Suppressor macrophage treated with lipopolysaccharide for 4 hours (primary cell): ENCODE measurements at places on chromosomes 11 and 22.

- DNase-seq, result no peak
Observed at GRCh38 chr11:1864231-1864630, 11.3 kb downstream of the LSP1 start.

DNA sequence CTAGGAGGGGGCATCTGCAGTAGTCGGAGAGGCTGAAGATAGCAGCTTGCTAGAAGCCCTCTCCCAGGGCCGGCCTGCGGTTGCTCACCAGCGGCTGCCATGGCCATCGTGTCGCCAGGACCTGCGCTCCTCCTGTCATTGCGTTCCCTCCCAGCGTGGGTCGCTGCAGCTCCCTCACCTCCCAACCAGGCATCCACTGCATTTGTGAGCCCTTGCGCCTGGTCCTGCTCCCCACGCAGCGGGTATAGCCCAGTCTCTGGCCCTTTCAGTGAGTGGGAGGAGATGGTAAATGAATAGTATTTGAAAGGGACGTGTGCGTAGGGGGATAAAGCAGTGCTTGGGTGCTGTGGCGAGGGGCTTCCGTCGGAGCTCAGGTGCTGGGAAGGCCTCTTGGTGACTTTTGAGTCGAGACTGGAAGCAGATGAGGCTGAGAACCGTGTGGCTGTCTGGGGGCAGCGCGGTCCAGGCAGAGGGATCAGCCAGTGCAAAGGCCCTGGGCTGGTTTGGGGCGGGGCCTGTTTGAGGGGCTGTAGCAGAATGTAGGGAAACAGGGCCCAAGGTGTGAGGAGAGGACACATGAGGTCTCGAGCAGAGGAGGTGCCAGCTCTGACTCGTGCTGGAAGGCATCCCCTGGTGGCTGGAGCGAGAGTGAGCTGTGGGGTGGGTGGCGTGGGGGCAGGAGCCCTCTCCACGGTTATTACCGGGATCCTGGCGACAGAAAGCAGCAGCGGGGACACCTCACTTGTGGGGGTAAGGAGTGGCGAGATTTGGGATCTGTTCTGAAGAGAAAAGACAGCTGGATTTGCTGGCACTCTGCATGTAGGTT is 39.3 kb downstream of the LRP5 start:
- no peak for DNase-seq

- DNase-seq, result no peak
Observed at GRCh38 chr11:64892838-64893193, 14.4 kb upstream of the EHD1 start.

DNA sequence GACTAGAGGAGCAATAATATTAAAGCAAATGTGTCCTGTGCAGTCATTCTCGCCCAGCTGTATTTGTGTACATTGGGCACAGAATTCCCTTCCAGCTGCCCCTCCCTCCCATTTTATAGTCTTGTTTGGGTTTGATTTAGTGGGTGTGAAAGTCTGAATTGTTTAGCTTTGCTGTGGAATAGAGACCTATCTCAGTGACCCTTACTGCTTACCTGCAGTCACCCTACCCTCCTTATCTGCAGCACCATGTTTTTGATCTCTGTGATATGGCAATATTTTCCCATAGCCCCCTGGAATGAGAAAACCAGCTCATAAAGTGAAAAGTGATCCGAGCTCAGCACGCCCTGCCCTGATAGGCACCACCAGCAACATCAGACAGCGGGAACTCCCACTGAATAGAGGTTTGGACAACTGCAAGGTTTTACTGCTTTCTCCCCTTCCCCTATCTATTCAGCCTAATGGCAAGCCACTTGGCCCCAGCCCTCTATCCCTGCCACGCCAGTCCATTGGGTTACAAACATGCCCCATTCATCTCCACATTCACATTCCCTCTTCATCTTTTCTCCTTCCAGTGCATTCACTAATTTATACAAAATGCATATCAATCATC is 199.0 kb downstream of the ETS1 start:
- no peak for DNase-seq

DNA sequence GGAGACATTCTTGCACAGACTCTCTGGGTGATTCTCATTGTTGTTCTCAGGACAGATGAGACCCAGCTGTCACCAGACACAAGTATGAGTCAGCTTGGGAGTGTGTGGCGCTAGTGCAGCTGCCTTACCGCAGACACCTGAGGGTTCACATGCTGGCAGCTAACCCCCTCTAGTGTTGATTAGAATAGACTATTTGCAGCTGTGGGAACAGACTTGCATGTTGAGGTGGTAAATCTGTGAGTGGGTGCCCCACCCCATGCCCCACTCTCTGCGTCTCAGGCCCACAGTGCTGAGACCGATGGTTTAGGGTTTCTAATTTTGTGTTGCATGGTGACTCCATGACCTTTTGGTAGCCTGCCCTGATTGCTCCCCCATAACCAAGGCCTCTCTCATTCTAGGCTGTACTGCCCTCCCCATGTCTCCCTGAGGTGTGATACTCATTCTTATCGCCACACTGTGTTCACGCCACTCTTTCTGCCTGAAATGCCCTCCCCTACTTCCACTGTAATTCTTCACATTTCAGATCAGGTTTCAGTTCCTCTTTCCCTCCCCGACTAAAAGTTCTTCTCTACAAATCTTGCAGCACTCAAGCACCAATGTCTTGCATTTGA is 73.7 kb upstream of the KIRREL3 start:
- peak; percentile 5 for DNase-seq

DNA sequence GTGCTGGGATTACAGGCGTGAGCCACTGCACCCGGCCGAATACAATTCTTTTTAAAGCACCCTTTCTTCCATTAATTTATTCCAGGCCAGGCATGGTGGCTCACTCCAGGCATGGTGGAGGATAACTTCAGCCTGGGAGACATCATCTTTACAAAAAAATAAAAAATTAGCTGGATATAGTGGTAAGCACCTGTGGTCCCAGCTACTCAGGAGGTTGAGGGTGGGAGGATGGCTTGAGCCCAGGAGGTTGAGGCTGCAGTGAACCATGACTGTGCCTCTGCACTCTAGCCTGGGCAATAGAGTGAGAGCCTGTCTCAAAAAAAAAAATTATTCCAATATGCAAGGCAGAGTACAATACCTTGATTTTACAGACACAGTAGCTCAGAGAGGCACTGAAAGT is 11.4 kb downstream of the TAGLN start:
- no peak for DNase-seq
